Adipocyte (in vitro differentiated cells): ENCODE measurements at places on chromosomes 4 and X.

DNA sequence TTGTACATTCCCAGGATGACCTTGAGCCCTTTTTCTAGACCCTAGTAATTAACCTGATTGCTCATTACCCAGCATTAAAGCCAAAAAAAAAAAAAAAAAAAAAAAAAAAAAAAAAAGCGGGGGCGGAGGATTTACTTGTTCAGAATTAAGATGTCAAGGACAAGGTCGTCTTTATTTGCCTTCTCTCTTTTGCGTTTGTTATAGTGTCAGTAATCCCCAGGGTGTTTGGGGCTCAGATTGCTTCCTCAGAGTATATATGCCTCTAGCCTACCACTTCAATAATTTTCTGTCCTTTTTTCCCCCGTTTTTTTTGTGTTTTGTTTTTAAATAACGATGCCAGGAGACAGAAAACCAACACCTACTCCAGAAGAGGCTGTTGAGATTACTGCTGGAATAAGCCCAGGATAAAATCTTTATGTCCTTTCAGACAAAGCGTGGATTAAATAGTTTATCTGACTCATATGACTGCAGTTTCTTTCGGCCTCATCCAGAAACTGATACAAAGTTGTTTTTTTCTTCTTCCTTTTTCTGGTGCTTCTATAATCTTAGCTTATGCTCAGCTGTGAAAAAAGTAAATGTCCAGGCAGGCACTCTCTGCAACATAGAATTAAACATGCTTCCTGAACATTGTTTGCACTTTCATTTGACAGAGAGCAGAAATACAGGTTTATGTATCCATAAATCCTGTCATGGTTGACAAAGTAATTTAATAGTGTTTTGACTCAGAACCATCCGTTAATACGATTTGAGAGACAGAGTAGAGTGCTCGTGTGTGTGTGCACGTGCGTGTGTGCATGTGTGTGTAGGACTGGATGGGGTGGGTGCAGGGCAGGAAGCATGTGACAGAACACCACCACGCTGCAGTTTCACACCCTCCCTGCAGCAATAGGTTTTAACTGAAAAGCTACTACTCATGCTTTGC, 138.6 kb downstream of the AFF1 start:
- no peak for DNase-seq

- peak; percentile 27 for DNase-seq
Observed at GRCh38 chr4:8409264-8410065, 31.1 kb downstream of the ACOX3 start.

DNA sequence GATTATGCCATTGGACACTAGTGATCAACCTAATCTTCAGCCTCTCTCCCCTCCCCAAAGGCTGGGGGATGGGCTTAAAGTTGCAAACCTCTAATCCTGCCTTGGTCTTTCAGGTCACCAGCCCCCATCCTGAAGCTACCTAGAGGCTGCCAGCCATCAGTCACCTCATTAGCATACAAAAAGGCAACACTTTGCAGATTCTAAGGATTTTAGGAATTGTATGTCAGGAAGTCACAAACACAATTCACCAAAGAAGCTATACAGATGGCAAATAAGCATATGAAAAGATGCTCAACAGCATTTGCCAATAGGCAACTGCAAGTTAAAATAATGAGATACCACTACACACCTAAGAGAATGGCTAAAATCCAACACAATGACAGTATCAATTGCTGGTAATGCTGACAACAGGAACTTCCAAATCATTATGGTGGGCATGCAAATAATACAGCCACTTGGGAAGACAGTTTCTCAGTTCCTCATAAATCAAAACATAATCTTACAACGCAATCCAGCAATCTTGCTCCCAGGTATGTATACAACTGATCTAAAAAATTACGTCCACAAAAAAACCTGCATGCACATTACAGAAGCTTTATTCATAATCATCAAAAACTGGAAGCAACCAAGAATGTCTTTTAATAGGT, 9.0 kb upstream of the PIM2 start:
- DNase-seq = no peak

DNA sequence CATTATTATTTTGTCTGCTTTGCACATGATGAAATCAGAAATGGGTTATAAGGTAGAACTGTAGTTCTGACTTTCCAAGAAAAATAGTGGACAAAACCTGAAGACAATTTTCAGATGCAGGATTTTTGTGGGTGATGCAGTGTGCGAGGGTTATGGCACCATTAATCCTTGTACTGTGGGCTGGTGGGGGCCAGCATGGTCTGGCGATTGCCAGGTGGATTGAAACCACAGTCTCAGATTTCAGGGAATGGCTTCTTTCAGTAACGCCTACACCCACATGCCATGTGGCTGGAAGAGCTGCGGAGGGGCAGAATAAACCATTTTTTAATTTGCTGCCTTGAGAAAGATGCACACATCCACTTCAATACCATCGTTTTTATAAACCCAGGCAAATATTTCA, 150.5 kb downstream of the ARSF start:
- no peak for DNase-seq

GRCh38 chr4:164081801-164082200, 587.3 kb downstream of the TMA16 start:
- no peak for DNase-seq

- no peak for DNase-seq
Observed at GRCh38 chr4:24816797-24817196, 21.4 kb downstream of the SOD3 start.

DNA sequence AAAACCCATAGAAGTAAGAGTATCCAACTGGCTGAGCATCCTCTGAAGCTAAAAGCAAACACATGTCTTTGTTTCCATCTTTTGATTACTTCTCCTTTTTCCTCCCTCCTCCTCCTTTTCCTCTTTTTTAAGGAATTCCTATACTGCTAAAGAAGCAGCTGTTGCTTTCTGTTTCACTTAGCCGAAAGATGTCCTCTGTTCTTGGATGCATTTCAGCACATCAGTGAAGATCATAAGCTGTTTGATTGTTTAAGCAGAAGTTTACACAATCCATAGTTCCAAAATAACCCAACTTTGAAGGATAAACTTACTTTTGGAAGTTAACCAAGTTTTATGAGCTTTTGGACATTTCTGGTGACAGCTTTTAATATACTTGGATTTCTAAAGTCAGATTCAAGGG, 55.1 kb upstream of the TNIP3 start:
- DNase-seq = peak; percentile 62

DNA sequence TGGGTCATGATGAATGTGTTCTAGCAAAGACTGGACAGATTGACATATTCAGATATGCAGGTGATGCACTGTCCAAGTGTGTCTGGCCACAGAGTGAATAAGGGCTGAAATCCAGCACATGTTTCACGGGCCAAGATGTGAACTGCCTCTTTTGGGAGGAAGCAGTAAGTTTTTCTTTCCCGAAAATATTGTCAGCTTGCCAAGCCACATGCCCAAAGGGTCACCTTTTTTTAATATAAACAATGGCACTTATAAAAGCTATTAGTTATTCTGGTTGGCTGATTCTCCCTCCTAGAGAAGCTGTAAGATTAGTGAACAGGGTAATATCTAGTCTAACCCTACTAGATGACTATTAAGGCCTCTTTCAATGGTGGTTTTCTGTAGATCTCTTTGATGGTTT, 1.5 kb upstream of the EDNRA start:
- DNase-seq = no peak

- peak; percentile 78 for DNase-seq
Observed at GRCh38 chr4:156293657-156294297, 340.1 kb upstream of the CTSO start.

DNA sequence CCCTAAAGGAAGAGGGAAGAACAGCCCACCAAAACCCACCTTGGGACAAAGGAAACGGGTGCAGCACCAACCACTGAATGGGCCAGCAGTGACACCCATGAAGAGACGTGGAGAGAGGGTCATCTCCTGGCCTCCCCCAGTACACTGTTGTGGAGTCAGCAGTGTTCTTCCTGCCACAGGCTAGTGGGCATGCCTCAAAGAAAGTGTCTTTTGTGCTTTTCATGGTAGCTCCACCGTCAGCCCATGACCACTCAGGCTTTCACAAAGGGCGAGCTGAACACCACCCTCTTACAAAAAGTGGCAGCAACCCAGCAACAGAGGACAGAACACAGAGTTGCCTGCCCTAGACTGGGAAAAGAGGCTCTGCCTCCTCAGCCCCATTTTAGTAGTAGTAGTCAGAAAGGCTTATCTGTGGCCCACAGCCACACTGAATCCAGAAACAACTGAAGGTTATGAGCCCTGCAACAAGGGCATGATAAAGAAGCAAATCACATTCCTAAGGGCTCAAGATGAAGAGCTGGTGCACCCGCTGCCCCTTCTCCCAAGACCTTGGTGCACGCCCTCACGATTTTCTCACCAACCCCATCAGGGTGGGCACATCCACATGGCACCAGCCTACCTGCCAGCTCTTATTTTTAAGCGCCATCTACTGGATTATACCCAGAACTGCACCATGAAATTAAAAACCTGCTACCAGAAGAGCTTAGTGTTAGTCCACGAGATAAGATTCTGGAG, 53.1 kb downstream of the RAB28 start:
- DNase-seq = no peak

- DNase-seq = peak; percentile 50
Observed at GRCh38 chrX:155086202-155086840, 15.0 kb downstream of the BRCC3 start.

GRCh38 chr4:89008166-89008565, 48.8 kb downstream of the FAM13A start:
- DNase-seq = no peak

DNA sequence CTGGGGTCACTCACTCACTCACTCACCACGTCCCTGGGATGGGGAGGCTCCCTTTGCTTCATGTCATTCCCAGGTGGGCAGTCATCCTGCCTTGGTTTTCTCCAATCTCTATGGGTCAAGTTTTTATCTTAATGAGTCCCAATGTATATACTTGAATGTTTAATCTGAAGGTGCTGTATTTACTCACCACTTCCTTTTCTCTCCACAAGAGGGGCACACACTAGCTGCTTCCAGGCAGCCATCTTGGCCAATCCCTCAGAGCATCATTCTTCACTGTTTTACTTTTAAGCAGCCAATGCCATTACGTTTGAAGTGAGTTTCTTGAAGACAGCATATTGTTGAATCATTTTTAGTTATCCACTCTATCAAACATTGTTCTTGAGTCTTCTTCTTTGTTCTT, 153.4 kb upstream of the ARSJ start:
- DNase-seq = no peak

DNA sequence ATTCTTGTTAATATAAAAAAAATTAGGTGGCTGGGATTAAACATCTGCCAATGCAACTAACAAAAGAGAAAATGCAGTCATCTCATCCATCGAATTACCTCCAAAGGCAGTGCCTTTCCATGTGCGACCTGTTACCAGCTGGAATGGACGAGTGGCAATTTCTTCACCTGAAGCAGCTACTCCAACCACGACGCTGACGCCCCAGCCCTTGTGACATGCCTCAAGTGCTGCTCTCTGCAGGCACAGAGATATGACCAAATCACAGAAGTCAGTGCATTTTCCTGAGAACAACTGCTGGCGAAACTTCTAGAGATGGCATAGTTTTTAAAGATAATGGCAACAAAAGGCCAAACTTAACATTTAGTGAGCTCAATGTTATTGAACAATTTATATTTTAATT, 13.8 kb downstream of the ADH5 start:
- DNase-seq = no peak

DNA sequence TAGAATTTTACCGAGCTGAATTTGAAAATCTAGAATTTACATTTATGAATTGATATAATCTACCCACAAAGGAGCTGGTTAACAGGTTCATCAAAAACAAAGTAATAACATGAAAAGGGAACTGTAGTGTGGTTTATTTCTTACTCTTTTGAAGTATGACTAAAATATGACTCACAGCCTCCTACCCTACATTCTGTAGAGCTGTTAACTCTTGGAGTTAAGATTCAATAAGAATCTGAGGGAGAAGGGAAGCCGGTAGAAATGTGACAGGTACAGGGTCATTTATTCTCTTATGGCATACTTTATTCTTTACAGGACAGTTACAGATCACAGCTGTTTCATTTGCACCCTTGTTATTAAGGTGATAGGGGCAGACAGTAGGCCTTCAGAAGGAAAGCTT, 132.2 kb upstream of the FAM47B start:
- DNase-seq = peak; percentile 30

- DNase-seq = peak; percentile 64
Observed at GRCh38 chrX:124010157-124010556, 48.7 kb downstream of the STAG2 start.

DNA sequence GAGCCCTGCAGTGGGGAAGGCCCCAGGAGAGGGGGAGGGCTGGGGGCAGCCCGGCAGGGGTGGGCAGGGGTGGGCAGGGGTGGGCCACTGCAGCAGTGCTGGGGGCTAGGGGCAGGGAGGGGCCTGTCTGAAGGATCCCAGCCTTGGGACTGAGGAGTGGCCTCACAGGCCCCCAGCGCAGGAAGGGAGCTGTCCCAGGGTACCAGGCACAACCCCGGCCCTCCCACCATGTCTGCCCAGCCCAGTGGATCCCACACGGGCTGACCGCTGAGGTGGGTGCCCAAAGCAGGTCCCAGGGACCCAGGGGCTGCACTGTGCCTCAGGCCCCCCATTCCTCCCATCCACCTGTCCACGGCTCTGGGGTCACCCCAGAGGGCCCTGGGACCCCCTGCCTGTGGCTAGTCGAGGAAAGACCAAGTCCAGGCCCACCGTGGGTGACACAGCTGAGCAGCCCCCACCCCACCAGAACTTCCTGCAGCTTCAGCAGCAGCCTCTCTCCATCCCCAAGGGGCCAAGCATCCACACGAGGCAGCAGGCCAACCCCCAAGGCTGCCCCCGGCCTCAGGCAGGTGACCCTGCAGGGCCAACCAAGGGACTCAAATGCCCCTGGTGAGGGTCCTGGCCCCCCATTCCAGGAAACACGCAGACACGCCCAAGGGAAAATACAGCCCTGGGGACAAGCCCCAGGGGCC, 46.4 kb downstream of the FAM53A start:
- no peak for DNase-seq

DNA sequence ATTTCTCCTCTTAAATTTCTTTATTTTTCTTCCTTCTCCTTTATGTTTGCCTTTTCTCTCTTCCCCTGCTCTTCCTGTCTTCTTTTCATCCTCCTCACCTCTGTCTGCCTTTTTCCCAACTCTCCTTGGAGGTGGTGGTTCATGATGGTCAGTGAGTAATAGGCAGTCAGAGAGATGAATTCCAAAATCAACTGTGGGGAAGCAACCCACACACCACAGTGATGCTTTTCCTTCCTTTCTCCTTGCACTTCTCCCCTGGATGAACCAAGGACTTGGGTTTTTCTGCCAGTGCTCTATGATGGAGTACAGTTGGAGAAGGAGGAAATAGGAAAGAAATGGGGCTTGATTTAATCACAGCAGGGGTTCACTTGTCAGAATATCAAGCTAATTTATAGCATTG, 153.8 kb downstream of the DCK start:
- DNase-seq = no peak

DNA sequence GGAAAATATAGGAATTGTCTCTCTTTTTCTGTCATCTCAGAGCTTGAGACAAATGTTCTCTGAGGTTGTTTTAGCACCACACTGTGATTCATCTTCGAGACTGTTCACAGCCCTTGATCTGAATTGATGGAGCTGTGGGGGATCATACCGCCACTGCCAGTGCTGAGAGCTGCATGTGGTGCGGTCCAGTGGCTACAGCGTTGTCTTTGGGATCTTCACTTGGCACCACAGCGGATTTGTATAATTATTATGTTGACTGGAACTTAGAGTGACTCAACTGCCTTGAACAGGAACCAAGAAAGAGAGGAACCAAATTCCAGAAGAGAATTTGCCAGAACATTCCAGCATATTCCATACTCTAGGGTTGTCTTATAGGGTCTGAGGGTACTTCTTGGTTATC, 29.1 kb downstream of the TBL1X start:
- no peak for DNase-seq
